ENCODE measurements at places on chromosomes 1 and 21.
A peak's percentile ranks its signal among the peaks of the same experiment; 100 is the strongest.

DNA sequence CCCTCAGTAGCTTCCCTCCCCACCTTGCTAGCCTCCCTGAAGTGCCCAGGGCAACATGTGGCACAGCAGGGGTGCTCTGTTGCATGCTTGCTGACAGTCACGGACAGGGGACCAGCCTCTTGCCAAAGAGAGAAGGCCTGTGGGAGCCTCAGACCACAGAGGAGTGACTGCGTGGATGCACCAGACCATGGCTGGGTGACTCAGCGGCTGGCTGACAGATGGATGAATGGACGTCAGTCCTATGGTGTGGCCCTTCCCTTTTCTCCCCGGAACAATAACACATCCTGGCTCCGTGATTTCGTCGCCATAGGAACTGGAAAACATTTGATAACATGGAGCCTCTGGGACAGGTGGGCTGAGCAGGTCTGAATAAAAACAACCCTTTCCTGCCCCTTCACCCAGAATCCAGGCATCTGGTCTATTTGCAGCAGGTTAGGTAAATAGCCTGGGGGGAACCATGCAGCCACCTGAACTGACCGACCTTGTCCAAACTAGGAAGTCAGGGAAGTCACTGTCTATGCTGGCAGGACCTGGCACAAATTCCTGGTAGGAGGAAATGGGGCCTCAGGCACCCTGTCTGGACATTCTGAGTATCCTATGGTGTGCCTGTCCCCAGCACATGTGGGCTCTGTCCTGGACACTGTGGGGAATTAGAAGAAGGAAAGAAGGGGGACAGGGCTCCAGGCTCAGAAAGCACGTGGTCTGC lies 53.3 kb downstream of the NENF start:
- DNase-seq, result peak; percentile 98

- DNase-seq, result no peak
Observed at GRCh38 chr1:39679821-39680220, 7.9 kb upstream of the NT5C1A start.

GRCh38 chr1:244139655-244140054 lies 88.6 kb downstream of the ZBTB18 start:
- DNase-seq, result no peak

GRCh38 chr1:32508761-32509160 lies 30.5 kb upstream of the ZBTB8A start:
- no peak for DNase-seq

- DNase-seq, result no peak
Observed at GRCh38 chr1:226519135-226519534, 29.4 kb upstream of the STUM start.

DNA sequence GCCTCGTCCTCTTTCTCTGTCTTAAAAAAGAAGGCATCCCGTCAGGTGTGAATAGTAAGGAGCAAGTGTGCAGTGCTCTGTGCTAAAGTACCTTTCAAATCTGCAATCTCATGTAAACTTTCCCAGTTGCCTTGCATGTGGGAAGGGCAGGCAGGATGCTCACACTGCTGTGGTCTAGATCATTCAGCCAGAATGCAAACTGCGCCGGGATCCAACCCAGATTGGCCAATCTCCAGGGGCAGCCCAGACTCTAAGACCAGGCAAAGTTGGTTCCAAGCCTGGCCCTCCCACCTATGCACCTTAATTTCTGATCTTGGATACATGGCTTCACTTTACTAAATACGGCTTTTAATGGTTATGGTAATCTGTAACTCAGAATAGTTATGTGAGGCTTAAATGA lies 3.2 kb upstream of the MAP1LC3C start:
- DNase-seq, result no peak

GRCh38 chr1:117164209-117164608 lies 42.7 kb upstream of the TRIM45 start:
- no peak for DNase-seq

GRCh38 chr1:81443288-81443687 lies 357.4 kb upstream of the ADGRL2 start:
- no peak for DNase-seq

DNA sequence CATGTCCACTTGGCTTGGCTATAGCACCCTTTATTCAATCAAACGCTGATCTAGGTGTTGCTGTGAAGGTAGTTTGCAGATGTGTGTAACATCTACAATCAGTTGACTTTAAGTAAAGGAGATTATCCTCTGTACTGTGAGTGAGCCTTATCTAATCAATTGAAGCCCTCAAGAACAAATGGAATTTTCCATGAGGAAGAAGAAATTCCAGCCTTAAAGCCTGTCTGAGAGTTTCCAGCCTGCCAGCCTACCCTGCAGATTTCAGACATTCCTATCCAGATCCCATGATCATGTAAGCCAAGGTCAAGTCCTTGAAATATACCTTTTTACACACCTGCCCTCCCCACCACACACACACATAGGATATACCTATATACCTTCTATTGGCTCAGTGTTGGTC lies 696.7 kb downstream of the MRPL39 start:
- no peak for DNase-seq

- DNase-seq, result peak; percentile 87
Observed at GRCh38 chr1:196608390-196609369, at the start of gene KCNT2. KCNT2 (minus strand) TSS chr1:196608440; CDS start chr1:196608309, 131 bp downstream.

DNA sequence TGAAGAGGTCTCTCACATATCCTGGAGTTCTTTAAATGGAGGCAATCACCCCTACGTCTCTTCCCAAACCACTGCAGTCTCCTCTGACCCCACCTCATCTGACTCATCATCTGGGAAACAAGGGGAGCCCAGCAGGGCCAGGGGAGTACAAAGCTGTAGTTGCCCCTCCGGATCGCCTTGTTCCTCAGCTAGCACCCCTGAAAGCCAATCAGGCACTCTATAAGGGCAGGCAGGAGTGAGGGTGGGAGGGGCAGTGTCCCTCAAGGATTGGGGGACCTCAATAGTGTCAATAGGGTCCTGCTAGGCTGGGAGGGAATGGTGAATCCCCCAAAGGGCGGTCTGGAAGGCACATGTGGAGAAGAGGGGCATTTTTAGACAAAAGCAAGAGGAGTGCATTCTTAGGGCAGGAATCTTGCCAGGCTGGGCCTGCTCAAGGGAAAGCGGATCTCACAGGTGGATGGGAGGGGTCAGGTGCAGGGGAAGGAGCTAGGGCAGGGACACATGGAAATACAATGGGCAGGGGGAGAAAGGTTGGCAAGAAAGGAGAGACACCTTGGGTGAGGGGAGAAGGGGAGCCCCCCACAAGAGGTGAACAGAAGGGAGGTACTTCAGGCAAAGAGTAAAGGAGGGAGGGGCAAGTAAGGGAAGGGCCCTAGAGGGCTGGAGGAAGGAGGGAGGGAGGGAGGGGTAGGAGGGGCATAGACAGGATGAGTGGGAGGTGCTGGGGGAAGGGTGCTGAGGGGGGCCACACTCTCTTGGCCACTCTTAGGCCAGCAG lies 5.8 kb downstream of the SHISA4 start:
- no peak for DNase-seq

GRCh38 chr1:12358499-12358898 lies 128.7 kb downstream of the VPS13D start:
- no peak for DNase-seq

- DNase-seq, result no peak
Observed at GRCh38 chr1:5473268-5473667, 519.0 kb downstream of the NPHP4 start.

DNA sequence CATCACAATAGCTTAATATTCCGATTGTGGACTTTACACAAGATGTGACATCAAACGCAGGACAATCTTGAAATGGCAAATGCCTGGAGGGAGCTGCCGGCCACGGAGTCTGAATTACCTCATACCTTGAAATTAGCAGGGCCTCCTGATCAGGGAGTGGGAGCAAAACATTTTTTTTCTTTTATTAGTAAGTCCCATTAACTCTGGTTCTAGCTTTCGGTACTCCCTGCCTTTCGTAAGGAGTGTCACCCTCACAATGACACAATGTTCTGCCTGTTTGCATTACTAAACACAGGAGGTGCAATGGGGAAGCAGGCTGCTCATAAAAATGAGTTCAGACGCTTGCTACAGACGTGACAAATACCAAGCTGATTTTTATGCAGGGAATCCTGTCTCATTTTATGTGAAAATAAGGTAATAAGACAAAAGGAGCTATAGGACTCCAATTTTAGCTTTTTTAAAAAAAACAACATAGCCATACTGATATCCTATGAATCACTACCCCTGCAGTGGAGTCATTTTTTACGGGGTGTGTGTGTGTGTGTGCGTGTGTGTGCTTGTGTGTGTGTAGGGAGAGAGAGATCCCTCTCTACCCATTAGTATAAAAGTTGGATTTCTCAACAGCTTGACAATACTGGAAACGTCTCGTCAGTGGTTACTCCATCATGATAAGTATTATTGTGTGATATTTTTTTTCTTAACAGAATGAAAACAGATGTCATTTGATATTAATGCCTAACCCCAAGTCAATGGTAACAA lies 205.1 kb upstream of the RUNX1 start:
- DNase-seq, result no peak

DNA sequence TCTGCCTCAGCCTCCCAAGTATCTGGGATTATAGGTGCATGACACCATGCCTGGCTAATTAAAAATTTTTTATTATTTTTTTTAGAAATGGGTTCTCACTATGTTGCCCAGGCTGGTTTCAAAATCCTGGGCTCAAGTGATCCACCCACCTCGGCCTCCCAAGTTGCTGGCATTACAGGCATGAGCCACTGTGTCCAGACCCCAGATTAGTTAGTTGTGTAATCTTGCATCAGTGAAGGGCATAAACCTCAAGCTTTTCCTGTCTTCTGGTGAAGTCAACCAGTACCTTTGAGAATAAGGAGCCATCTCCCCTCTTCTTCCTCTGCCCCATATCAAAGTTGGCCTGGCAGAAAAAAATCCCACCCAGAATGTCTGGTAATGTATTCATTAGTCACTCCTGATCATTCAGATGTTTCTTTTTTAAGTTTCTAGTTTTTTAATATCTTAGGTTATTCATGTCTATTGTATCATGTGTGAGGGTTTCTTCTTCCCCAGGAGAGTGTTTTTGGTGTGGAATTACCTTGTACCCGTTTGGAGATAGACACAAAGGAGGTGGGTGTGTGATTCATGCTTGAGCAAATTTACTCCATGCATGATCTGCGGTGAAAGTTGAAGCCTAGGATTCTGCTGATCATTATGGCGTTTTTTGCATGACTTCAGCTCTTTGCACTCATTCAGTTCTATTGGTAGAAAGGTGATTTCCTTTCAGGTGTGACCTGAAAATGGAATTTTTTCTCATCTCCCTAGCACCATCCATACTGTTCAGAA lies 144.0 kb downstream of the FMN2 start:
- no peak for DNase-seq

- no peak for DNase-seq
Observed at GRCh38 chr1:65211331-65211730, 63.3 kb downstream of the AK4 start.

- no peak for DNase-seq
Observed at GRCh38 chr1:73626326-73626725, 571.6 kb downstream of the LRRIQ3 start.

DNA sequence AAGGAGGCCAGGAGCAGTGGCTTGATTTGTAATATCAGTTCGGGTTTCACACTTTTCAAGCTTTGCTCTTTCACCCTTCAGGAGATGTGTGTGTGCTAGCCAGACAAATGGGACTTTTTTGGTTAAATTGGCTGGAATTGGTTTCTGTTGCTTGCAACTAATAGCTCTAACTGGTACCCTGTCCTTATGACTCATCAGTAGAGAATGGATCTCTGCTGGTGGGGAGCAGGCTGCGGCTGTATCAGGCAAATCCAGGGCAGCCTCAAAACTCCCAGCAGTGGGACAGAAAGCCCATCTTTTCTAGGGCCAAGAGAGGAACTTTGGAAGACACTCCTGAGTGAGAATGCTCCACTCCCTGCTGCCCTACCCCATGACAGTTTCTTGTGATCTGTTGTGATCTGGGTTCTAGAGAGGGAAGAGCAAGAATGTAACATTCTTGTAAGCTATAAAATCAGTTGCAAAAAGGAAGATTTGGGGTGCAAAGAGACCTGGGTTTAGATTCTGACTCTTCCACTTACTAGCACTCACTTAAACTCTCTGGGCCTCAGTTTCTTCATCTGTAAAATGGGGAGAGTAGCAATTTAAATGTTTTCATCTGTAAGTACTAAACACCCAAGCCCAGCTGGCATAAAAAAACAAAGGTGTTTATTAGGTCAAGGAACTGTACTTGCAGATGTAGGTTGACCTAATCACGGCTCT lies 257.0 kb upstream of the TMEM51 start:
- no peak for DNase-seq

DNA sequence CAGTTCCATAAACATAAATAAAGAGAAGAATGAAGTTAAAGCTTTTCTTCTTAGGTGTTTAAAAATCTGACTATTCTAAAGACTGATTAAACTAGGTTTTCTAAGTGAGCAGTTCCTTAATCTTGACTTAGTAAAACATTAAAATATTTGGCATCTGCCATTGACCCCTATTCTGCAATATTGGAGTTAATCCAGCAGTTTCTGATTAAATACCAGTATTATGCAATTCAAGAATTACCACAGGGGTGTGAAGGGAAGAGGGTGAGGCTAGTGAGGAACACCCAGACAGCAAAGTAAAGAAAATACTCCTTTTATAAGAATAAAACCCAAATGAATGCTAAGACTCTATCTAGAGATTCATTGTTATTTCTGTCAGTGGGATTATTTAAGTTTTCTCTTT lies 40.9 kb downstream of the CLIC4 start:
- no peak for DNase-seq

DNA sequence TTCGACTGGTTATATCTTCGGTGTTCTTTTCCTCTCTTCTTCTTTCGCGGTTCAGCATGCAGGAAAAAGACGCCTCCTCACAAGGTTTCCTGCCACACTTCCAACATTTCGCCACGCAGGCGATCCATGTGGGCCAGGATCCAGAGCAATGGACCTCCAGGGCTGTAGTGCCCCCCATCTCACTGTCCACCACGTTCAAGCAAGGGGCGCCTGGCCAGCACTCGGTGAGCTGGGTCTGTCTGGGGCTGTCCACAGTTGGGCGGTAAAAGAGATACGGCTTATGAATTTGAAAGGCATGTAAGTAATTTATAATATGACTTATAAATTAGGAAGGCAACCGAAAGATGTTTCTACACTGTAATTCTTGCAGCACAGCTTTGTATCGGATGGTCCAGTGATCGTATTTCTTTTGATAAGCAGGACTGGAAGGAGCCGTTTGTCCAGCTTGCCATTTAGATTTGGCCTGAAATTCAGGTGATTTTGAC lies 334 bp downstream of the CTH start:
- no peak for DNase-seq

- DNase-seq, result no peak
Observed at GRCh38 chr1:243793298-243793697, 56.7 kb downstream of the AKT3 start.

GRCh38 chr1:10588640-10589039 lies 113.9 kb downstream of the PEX14 start:
- DNase-seq, result no peak

- DNase-seq, result no peak
Observed at GRCh38 chr1:20266141-20266540, 24.5 kb upstream of the VWA5B1 start.

GRCh38 chr1:54609301-54609921 lies 13.9 kb downstream of the FAM151A start:
- DNase-seq, result no peak

GRCh38 chr1:4786055-4786454 lies 131.6 kb downstream of the AJAP1 start:
- peak; percentile 26 for DNase-seq

- no peak for DNase-seq
Observed at GRCh38 chr1:192445241-192445640, 128.4 kb downstream of the RGS21 start.

All from DMS153 (cell line).